Cardiac muscle cell (in vitro differentiated cells and primary cell): ENCODE measurements at places on chromosomes 16 and 17. TPM values are rescaled to one million over a fixed set of nuclear protein-coding genes. Genes with fewer than 3 reads are reported as not detected.
A peak's percentile ranks its signal among the peaks of the same experiment; 100 is the strongest.

- DNase-seq = no peak
- H3K27me3 ChIP-seq = no peaks in the 10 kb centered on the region
- no peaks in the 10 kb centered on the region for H3K4me1 ChIP-seq
- no peak overlapping the region for H3K4me3 ChIP-seq
Observed at GRCh38 chr16:75486014-75486675, 9.1 kb downstream of the CHST6 start.

DNA sequence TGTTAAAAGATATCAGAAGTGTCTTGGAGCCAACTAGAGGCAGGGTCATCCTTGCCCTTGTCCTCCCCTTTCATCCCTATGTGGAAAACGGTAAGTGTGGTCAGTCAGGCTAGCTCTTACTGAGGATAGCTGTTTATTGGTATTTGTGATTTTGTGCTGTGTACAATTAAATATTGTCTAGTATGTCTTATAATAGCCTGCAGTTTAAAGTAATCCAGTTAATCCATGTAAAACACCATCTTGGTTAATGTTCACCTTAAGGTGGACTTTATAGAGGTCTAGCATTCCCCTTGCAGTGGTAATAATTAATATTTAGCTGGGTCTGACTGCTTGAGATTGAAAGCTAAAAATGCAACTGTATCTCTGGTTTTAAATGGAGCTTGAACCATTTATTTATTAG lies 25.6 kb downstream of the METTL9 start:
- no peak overlapping the region for H3K27ac ChIP-seq
- peaks cover 14% of the 10 kb centered on the region for H3K4me1 ChIP-seq
- peaks cover 12% of the 10 kb centered on the region for H3K36me3 ChIP-seq
- no peaks in the 10 kb centered on the region for H3K27me3 ChIP-seq
- no peak overlapping the region for H3K4me3 ChIP-seq
- no peak for DNase-seq

GRCh38 chr16:2003827-2004641 lies 5.6 kb downstream of the ZNF598 start:
- H3K4me3 ChIP-seq = no peak overlapping the region
- peaks cover 31% of the 10 kb centered on the region for H3K36me3 ChIP-seq
- H3K4me1 ChIP-seq = peaks cover 18% of the 10 kb centered on the region
- DNase-seq = peak; percentile 97
- no peaks in the 10 kb centered on the region for H3K27me3 ChIP-seq
- H3K27ac ChIP-seq = peak overlapping the region; percentile 10

CCDC144A gene
- 0.11 and 0.15 TPM in 2 replicates for total RNA-seq
